CD4-positive, alpha-beta T cell treated with Interleukin-15 for 1 hour (primary cell): ENCODE measurements at places on chromosomes 2 and 18.

GRCh38 chr2:132521341-132521740 is 104.7 kb downstream of the GPR39 start:
- no peak for DNase-seq

- no peak for DNase-seq
These were observed 124.5 kb upstream of the SH3BP4 start for GRCh38 chr2:234827096-234827860.

GRCh38 chr2:236341721-236342120 is 77.5 kb upstream of the ASB18 start:
- no peak for DNase-seq

DNA sequence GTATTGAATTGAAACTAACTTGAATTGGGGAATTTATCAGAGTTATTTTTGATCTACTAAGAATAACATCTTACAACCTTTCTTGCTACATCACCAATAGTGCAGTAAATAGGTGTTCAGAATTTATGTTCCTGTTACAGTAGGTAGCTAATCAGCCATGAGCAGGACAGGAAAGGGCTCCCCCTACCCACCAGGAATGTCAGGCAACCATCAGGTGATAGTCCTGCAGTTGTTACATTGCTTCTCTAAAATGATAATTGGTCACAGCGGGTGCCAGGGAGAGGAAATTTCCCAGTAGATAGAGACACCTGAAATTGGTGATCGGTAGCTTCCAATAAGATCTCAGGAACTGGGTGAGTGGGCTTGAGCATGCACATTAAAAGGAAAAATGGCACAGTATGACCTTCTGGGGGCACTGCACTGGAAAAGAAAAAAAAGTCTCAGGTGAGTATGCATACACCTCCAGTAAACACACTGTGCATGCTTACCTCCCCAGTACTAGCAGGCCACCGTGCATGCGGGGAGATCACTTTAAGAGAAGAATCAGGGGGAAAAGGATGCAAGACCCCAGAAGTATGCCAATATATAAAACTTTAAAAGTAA is 1092.0 kb upstream of the LRRTM1 start:
- DNase-seq, result no peak

DNA sequence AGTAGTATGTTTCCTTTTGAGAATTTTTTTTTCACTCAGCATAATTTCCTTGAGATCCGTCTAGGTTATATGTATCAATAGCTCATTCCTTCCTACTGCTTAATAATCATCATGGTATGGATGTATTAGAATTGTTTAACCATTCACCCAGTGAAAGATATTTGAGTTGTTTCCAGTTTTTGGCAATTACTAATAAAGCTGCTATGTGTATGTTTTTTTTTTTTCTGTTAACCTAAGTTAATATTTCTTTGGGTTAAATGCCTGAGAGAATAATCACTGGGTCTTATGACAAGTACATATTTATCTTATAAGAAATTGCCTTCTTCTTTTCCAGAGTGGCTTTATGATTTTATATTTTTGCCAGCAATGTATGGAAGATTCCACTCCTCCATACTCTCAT is 96.4 kb upstream of the ST6GAL2 start:
- DNase-seq, result no peak

DNA sequence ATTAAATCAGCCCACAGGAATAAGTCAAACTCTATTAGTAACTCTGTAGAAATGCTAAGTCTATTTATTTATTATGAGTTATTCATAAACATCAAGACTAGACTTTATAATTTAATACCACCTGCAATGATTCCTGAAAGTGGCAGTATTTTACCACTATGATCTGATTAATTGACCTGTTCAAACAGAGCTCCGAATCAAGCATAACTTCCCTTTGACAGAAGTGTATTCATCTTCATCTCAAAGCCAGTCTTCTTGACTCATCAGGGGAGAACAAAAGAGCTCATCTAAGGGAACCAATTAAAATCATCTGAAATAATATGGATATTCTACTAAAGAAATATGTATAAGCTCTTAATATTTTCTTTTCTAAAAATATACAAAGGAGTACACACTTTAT is 122.3 kb downstream of the MBD2 start:
- no peak for DNase-seq

DNA sequence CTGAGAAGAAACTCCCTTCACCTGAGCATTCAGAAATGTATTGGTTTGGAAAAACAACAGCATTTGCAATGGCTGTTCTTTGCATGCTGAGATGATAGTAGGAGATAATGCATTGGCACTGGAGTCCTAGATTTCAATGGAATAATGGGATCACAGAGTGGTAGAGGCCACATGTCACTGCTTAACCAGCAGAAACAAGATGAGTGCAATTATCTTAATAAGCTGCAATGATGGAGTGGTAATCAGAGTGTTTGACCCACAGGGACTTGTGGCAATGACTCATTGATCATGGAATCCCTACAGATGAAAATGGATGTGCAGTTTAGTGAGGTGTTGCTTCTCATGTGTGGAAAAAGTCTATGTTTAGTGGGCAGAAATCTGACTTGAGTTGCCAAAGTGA is 218.8 kb upstream of the ZEB2 start:
- no peak for DNase-seq

GRCh38 chr2:149507974-149508373 is 79.6 kb downstream of the MMADHC start:
- DNase-seq, result no peak

DNA sequence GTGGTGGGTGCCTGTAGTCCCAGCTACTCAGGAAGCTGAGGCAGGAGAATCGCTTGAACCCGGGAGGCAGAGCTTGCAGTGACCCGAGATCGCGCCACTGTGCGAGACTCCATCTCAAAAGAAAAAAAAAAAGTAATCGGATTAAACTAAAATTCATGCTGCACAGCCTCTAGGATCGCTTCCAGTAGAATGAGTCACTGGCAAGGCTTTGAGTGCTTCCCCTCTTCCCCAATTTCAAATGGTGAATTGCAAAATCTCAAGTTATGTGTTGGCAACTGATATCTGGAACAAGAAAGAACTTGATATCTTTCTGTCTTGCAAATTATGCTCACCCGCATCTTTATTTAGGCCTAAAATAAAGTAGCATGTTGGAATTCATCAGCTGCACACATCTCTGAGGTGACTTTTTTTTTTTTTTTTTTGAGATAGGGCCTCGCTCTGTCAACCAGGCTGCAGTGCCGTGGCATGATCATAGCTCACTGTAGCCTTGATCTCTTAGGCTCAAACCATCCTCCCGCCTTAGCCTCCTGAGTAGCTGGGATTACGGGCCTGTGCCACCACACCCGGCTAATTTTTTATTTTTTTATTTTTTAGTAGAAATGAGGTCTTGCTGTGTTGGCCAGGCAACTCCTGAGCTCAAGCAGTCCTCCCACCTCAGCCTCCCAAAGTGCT is 12.7 kb downstream of the TTC39C start:
- no peak for DNase-seq
